T-helper 17 cell (primary cell): ENCODE measurements at places on chromosomes 6 and 20. TPM values are rescaled to one million over a fixed set of nuclear protein-coding genes. Genes with fewer than 3 reads are reported as not detected.
A peak's percentile ranks its signal among the peaks of the same experiment; 100 is the strongest.

GRCh38 chr6:154468760-154469159 lies 41.7 kb downstream of the CNKSR3 start:
- DNase-seq = no peak

DNA sequence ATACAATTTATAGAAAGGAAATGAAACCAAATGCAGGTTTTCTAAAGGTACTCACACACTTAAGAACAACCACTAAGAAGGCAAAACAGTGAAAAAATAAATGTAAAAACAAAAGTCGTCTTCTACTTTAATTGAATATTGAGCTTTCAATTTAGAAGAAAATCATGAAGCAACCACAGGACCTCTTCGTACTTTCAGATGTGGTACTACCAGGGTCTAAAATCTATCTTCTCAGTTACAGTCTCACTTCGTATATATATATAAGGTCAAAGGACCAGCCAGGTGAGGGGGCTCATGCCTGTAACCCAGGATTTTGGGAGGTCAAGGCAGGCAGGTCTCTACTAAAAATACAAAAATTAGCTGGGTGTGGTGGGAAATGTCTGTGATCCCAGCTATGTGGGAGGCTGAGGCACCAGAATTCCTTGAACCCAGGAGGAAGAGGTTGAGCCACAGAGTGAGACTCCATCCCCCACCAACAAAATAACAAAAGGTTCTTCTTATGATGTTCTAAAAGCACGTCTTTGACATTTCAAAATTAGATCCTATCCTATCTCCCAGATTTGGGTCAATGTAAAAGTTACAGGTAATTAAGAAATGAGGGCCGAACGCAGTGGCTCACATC lies 12.5 kb downstream of the ROMO1 start:
- DNase-seq = no peak

- DNase-seq = no peak
Measured at GRCh38 chr6:100664274-100665040, 199.7 kb upstream of the SIM1 start.

- DNase-seq = no peak
Measured at GRCh38 chr6:55604021-55604420, 25.0 kb upstream of the HMGCLL1 start.

DNA sequence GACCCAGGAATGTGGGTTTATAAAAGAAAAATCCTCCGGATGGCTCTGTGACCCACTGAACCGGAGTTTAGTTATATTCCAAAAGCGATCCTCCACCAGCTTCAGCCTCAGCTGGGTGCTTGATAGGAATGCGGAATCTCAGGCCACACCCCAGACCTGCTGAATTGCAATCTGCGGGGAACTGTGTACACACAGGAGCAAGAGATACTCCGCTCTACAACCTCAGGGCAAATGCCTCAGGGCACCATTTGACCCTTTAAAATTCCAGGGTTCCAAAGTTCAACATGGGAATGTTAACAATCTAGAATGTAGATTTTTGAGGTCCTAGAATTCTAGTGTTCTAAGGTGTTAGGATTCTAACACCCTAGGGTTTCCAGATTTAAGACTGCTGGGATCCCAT lies 10.8 kb downstream of the BPIFA2 start:
- no peak for DNase-seq

DNA sequence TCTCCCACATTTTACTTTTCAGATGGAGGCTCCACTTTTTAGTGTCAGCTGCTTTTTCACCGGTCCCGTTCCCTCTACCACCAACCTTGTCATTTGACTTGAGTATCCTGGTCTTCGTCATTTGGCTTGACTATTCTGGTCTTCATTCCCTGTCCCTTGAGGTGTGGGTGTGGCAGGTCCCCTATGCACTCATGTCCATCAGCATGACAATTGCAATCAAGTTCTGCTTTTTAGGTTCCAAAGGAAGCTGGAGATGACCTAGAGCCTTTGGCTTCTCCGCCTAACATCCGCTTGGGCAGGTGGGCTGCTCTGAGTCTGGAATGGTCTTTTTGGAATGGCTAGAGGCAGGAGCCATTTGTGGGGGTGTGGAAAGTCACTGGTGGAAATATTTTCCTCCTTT lies 99.8 kb upstream of the MLN start:
- DNase-seq = no peak

- DNase-seq = no peak
Measured at GRCh38 chr20:49426873-49427272, 55.6 kb downstream of the KCNB1 start.

- DNase-seq = no peak
Measured at GRCh38 chr6:147190556-147190955, 13.7 kb upstream of the STXBP5 start.

GRCh38 chr6:2124260-2124709 lies 121.1 kb downstream of the GMDS start:
- no peak for DNase-seq

DNA sequence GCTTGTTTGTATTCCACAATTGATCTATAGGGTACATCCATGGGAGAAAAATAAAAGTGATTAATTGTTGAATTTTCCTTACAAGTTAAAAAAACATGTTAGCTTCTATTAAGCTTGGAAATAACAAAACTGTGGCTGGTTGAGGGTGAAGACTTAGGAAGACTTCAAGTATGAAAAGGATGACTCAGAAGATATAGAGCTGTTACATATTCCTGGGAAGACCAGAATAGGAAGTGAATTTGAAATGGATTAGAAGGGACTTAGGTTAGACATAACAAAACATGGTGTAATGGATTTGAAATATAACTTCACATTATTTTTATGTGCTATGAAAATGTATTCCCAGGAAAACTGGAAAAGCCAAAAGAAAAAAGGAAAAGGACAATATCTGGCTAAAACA lies 732.2 kb downstream of the HDGFL1 start:
- no peak for DNase-seq

DNA sequence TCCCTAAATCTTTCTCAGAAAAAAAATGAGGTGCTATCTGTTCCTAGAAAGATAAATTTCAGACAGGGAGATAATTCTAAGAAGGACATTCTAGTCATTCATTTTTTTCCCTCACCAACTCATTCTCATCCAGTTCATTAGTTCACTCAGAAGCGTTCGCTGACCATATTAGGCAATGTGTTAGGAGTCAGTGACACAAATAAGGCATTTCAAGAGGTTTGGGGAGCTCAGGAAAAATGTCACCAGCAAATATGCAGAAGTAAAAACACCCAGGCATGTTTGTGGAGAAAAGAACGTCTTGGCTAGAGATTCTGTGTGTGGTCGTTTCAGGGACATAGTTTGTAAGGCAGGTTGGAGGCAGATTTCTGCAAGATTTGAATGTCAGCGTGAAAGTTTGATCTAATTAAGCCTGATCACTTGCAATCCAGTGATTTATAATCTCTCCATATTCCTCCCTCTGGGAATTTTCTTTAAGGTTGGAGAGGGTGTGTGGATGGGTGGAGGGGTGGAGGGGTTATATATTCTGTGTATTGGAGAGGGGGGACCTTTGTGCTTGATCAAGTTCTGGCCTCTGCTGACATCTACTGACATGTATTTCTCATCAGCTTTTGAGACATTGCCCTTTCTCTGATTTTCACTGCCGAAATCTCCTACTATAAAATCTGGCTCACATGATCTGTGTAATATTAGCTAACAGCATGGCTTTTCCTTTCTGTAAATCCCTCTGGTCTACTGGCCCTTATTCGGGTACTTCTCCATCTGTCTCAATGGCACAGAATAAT lies 3.6 kb downstream of the MYCT1 start:
- no peak for DNase-seq

- no peak for DNase-seq
Measured at GRCh38 chr20:54208548-54209176, 775 bp downstream of the PFDN4 start.

- peak; percentile 28 for DNase-seq
Measured at GRCh38 chr20:36591854-36592641, 13.5 kb upstream of the RAB5IF start.

- DNase-seq = no peak
Measured at GRCh38 chr6:1705630-1706029, 95.9 kb downstream of the FOXC1 start.

DNA sequence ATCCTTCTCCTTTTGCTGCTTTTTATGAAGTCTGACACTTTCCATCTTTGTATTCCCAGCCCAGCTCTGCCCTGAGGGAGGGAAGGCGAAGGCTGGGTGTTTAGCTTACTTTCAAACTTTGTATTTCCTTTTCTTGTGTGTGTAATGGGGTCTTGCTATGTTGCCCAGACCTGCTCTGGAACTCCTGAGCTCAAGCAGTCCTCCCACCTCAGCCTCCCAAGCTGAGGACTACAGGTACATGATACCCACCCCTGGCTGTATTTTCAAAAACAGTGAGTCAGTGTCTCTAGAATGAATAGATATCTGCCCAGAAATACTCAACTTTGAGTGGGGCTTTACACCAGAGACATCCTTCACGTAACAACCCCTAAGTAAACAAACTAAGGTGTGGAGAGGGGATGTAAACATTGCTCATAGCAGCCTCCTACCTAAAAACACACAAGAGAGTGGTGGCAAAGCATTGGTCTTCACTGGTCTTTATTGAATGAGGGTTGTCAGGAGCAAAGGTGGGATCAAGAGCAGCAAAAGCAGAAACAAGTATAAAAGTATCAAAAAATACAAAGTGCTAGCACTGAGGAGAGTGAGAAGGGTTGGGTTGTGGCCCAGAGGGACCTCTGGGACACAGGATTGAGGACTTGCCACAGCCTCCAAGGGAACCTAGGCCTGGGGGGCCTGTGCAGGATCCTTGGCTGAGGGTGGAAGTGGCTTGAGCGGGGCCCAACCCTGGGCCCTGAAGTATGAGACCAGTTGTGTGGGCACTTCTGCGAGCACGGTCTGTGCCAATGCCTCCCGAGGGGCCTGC lies 10.2 kb downstream of the SPAG4 start:
- DNase-seq = no peak

- DNase-seq = peak; percentile 19
Measured at GRCh38 chr6:50816115-50816675, 2.5 kb upstream of the TFAP2B start.

DNA sequence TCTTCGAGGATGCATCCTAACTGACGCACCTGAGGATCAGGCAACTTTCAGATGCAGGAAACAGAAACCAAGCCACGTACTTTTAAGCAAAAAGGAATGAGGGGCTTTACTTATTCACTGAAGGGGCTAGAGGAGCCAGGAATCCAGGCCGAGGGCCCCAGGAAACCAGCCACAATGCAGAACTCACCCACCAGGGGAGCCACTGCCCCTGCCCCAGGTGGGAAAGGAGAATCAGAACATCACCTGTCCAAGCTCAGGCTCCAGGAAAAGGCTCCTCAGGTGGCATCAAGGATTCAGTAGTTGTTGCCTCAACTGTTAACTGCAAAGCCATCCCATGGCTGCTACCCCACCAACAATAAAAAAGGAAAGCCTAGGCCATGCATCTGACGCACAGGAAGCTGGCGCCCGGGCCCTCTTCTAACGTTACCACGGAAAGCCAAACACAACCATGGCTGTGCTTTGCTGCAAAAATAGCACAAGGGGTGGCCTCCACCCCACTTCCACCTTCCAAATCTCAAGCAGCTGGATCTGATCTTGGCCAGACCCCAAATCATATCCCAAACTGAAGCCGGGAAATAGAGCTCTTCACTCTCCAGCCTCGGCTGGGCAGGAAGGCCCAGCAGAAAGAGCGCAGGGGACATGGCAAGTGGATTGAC lies 121.0 kb downstream of the PREX1 start:
- DNase-seq = no peak

DNA sequence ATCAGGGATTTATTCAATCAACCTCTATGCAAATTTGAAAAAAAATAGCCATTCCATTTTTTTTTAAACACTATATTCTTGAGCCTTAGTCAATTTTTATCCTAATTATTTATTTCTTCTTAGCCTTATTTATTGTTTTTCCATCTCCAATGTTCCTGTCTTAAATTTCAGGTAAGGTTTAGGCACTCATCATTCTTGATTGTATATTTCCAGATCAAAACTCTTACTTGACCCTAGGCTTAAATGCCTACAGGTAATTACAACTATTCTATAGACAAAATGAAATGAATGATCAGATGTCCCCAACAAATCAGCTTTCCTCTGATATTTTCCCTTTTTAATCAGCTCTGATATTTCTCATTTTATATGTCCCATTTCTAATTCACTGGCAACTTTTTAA lies 402.6 kb upstream of the EPHA7 start:
- DNase-seq = no peak

DNA sequence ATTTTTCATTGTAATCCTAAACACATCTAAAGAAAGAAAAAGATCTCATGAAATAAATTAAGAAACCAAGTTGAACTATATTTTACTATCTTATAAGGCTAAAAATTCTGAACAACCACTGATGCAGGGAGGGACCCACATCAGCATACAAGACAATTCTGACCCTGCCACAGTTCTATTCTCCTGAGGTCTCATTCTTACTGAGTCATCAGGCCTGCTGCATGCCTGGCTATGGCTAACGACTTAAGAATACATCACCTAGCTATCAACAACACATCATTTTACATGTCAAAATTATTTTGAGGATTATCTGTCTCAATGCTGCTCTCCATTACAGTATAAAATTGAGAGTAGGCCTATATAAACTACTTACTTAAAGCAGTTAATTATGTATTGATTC lies 52.9 kb downstream of the FBXL4 start:
- DNase-seq = no peak

- DNase-seq = no peak
Measured at GRCh38 chr20:1879934-1880333, 15.3 kb upstream of the SIRPA start.

DNA sequence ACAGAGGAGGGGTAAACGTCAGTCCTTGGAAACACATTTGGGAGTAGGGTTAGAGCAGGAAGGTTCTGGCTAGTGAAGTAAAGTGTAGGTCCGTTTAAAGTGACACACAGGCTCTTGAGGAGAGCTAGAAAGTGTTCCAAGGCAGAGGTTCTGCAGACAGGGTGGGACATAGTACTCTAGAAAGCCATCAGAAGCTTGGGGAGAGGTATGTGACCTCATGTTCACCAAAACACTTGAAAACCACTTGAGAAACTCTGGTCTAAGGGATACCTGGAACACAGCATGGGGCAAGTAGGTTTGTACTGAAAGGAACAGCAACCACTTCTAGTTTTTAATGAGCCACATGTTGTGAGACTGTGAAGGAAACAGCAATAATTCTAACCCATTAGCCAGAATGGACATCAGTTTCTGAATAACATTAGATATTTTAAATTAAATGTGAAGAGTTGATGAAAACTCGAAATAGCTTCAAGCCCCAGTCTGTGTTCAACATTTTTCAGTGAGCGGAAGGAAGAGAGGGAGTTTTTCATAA lies 49.0 kb downstream of the SOBP start:
- no peak for DNase-seq

DNA sequence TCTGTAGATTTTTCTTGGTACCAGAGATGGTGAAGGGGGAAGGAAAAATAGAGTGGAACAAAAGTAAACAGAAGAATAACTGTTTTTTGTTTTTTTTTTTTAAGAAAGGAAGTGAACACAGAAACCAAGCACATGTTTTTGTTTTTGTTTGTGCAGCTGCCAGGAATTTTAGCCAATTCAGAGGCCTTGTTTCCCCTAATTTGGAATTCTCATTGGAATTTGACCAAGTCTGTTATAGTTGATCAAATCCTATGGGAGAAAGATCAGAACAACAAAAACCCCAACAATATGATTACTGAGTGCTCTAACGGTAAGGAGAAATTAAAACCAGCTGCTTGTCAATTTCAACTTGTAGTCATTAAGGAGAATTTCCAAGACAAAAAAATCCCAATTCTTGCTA lies 18.2 kb upstream of the IL22RA2 start:
- no peak for DNase-seq

The C20orf141 gene
- not detected for total RNA-seq

The JPH2 gene
- not detected for total RNA-seq

The TFAP2A gene
- 0.18 TPM for total RNA-seq

The C6orf58 gene
- not detected for total RNA-seq

The KCNG1 gene
- total RNA-seq = not detected

The XKR7 gene
- total RNA-seq = not detected

The THBD gene
- total RNA-seq = 1.1 TPM

The WFDC10B gene
- total RNA-seq = not detected

The COL11A2 gene
- total RNA-seq = 0.52 TPM
